CD4-positive, CD25-positive, alpha-beta regulatory T cell (primary cell): ENCODE measurements at places on chromosomes 4 and X. TPM values are rescaled to one million over a fixed set of nuclear protein-coding genes. Genes with fewer than 3 reads are reported as not detected.

Gene MGAT4D
- not detected for polyA plus RNA-seq

Gene SULT1E1
- not detected for polyA plus RNA-seq

Gene CABS1
- polyA plus RNA-seq = not detected

Gene YY2
- polyA plus RNA-seq = 0.49 TPM

Gene PAGE4
- not detected for polyA plus RNA-seq

Gene ATP8A1
- 10.1 TPM for polyA plus RNA-seq

Gene H2BW2
- not detected for polyA plus RNA-seq

Gene MAGEE2
- not detected for polyA plus RNA-seq

Gene HPRT1
- 107 TPM for polyA plus RNA-seq

Gene TRMT44
- 10.9 TPM for polyA plus RNA-seq

Gene GPR143
- not detected for polyA plus RNA-seq

Gene DMRTC1B
- 0.46 TPM for polyA plus RNA-seq

Gene CCDC149
- polyA plus RNA-seq = not detected

Gene KDR
- not detected for polyA plus RNA-seq

Gene REELD1
- not detected for polyA plus RNA-seq

Gene GPRASP2
- 2.4 TPM for polyA plus RNA-seq

Gene NLGN3
- not detected for polyA plus RNA-seq

Gene MAGEB5
- polyA plus RNA-seq = not detected

Gene UTP3
- 13.7 TPM for polyA plus RNA-seq

Gene MCF2
- polyA plus RNA-seq = not detected

Gene NFXL1
- 10.2 TPM for polyA plus RNA-seq

Gene TMEM156
- 8.4 TPM for polyA plus RNA-seq

Gene GDPD2
- not detected for polyA plus RNA-seq

Gene ASMT
- polyA plus RNA-seq = 0.91 TPM

Gene LANCL3
- not detected for polyA plus RNA-seq

Gene PCSK1N
- polyA plus RNA-seq = 4.7 TPM

Gene OSTC
- polyA plus RNA-seq = 118 TPM

Gene NONO
- polyA plus RNA-seq = 178 TPM

Gene ASB9
- 0.32 TPM for polyA plus RNA-seq

Gene OTUD6A
- polyA plus RNA-seq = not detected

Gene ARX
- polyA plus RNA-seq = not detected

Gene MECP2
- polyA plus RNA-seq = 20.5 TPM

Gene CENPE
- polyA plus RNA-seq = 0.46 TPM
